Subcutaneous preadipocyte (primary cell): ENCODE measurements at places on chromosomes 11 and 22. TPM values are rescaled to one million over a fixed set of nuclear protein-coding genes. Genes with fewer than 3 reads are reported as not detected.

OR2AG2 gene
- under 0.01 and 0.20 TPM in 2 replicates for total RNA-seq

MISFA gene
- total RNA-seq = under 0.01 and 0.59 TPM in 2 replicates

MRGPRF gene
- total RNA-seq = 27.8 and 40.1 TPM in 2 replicates

PI4KA gene
- 46.3 and 62.6 TPM in 2 replicates for total RNA-seq

DCDC1 gene
- under 0.01 and 0.20 TPM in 2 replicates for total RNA-seq

SERHL2 gene
- 4.5 and 5.1 TPM in 2 replicates for total RNA-seq

CHRM1 gene
- total RNA-seq = not detected in 2 replicates

RIC3 gene
- total RNA-seq = not detected in 2 replicates

MUC2 gene
- total RNA-seq = not detected in 2 replicates

SEPTIN5 gene
- 7.0 and 9.6 TPM in 2 replicates for total RNA-seq

RBM7 gene
- 23.9 and 27.2 TPM in 2 replicates for total RNA-seq

OR51B2 gene
- total RNA-seq = not detected in 2 replicates

TMEM45B gene
- not detected in 2 replicates for total RNA-seq

FADD gene
- total RNA-seq = 36.0 and 38.2 TPM in 2 replicates

C11orf16 gene
- not detected in 2 replicates for total RNA-seq

LRRC75B gene
- 3.3 and 5.5 TPM in 2 replicates for total RNA-seq
